Neural crest cell (in vitro differentiated cells): ENCODE measurements at places on chromosomes 7 and 10.

DNA sequence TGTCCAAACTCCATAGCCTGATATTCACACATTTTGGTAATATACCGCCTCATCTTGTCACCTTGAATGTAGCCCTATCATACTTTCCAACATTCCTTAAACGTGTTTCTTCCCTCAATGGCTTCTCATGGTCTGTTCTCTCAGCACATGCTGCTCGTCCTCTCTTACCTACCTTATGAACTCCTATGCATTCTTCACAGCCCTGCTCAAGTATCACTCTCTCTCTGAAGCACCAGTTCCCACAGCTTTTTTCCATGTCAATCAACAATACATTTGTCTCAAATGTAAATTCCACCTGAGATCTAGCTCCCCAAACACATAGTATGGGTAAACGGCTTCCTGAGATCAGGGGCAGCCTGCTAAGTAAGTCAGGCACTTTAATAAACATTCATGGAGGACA lies 85.2 kb upstream of the ZMIZ1 start:
- DNase-seq, result no peak

- no peak for DNase-seq
These were observed 96.7 kb upstream of the IKZF1 start for GRCh38 chr7:50207686-50208255.

DNA sequence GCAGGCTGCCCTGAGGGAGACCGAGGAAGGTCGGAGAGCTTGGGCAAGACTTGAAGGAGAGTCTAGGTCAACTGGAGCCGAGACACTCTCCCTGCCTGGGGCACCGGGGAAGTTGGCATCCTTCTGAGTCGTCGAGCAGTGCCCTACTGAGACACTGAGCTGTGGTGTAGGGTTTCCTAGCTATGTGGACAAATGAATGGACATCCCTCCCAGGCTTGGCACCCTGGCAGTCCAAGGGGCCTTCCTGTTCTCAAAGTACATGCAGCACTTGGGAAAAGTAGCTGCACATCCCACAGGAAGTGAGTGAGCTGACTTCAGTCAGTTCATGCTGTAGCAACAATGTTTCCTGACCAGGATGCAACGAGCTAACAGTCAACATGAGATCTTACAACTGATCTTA lies 57.2 kb upstream of the INPP5A start:
- no peak for DNase-seq

- no peak for DNase-seq
These were observed 1.8 kb downstream of the DDIT4 start for GRCh38 chr10:72275351-72276012.

GRCh38 chr7:155213955-155214740 lies 83.5 kb upstream of the INSIG1 start:
- no peak for DNase-seq

DNA sequence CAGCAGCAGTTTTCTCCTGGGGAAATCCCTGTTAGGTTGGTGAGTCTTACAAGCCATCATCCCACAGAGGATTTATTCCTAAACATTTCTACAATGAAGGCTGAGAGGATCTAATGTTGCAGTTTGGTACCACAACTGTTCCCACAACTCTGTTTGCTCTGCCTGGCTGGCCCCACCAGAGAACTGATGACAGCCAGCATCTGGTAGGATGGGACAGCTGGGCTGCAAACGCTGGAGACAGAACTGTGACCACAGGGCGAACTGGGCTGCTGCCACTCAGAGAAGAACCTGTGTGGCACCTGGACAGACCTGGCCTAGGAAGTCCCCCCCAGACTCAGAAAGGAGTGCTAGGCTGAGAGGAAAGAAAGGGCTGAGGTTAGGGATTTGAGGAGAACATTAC lies 94.8 kb downstream of the CALN1 start:
- no peak for DNase-seq

DNA sequence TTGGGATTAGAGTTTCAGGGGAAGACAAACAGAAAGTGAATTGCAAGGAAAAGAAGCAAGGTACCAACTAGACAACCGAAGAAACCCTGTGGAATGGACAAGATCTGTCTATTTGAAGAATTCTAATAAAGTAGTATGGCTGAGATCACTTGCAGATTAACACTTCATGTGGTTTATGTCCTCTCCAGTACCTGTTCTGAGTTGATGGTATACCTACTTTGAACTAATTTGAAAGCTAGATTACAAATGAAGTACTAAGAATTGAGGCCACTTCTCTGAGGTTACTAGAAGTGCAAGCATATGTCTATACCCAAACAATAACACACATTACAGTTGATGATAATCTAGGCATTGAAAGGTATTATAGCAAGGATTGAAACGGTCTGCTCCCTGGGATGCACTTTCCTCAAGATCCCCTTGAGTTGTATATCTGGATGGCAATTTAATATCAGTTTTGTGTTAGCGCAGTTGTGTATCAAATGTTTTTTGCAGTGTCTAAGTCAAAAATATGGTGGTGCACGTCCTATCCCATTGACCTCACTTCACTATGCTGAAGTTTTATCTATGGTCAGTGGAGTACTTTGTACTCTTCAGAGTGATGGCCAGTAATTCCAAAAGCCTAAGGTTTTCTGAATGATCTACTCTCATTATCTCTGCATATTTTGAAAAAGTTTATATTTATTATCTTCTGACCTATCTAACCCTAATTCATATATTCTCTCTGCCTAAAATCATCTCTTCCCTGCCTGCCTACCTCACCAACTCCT lies 25.9 kb downstream of the ZNF277 start:
- no peak for DNase-seq

DNA sequence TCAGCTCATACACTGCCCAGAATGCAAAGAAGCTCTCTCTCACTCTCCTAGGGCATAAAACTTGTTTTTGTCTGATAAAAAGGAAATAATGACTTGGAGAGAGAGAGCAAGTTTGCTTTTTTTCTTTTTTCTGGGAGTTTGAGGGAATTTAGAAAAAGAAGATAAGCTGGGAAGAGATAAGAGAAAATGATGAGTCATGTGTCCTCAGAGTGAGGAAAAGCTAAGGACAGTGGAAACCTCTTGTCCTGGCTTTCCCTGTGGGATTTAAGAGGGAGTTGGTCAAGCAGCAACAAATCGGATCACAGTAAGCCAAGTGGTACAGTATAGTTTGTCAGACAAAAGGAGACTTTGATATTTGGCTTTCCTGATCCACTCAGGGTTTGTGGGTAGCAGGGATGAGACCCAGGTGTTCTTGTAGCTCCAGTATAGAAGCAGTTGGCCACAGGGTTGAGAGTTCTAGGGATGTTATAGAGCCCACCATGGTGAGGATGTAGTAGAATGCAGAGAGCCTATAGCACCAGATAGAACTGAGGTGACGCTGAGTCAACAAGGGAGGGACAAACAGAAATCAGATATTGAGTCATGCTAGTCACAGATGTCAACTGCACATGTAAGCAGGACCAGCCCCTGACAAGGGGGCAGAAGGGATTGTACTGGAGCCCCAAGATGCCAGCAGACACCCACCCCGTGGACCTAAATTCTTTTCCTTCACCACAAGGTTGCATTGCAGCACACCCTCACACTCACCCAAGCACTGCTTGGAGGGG lies 219.3 kb upstream of the TAC1 start:
- DNase-seq, result no peak

GRCh38 chr7:117444646-117445045 lies 17.4 kb upstream of the ASZ1 start:
- no peak for DNase-seq

DNA sequence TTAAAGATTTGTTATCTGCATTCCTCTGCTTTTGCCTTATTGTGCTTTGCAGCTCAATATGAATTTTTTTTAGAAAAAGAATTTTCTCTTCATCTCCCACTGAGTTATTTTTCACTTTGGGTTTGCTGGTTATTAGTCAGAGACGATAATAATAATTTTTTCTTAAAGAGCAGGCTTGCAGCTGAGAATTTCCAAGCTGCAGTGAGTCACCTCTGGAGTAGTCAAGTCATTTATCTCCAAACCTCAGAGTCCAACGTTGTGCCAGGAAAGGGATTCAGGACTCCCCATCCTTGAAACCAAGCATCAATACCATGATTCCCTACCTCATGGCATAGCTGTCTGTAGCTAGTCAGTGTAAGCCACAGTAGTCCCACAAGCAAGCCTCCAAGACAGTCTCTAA lies 15.2 kb upstream of the EGR2 start:
- DNase-seq, result no peak

GRCh38 chr7:134364619-134365037 lies 47.9 kb upstream of the SLC35B4 start:
- DNase-seq, result no peak

- no peak for DNase-seq
These were observed 425.2 kb upstream of the NFE2L3 start for GRCh38 chr7:25726781-25727311.

DNA sequence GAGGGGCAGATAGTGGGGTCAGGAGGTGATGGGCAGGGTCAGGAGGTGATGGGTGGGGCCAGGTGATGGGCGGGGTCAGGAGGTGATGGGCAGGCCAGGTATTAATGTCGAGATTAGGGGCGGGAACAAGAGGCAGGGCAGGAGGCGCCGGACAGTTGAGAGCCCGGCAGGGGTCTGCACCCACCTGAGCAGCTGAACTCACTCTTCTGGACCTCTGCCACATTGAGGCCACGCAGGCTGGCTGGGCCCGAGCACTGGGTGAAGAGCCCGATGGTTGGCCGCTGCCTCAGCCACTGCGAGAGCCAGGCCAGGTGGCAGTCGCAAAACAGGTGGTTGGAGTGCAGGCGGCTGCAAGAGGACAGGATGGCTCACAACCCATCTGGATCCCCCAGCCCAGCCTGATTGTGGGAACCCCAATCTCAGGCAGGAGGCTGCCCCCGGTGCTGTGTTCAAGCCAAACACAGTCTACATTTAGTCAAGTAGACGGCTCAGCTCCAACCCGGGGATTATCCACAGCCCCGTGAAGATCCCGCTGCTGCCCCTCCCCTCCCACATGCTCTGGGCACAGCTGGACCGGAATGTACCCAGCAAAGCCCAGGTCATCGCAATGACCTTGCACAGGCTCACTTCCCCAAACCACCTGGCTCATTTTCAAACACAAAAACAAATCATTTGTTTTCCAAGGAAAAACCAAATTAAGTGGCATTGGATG lies 122.3 kb downstream of the SLIT1 start:
- no peak for DNase-seq

DNA sequence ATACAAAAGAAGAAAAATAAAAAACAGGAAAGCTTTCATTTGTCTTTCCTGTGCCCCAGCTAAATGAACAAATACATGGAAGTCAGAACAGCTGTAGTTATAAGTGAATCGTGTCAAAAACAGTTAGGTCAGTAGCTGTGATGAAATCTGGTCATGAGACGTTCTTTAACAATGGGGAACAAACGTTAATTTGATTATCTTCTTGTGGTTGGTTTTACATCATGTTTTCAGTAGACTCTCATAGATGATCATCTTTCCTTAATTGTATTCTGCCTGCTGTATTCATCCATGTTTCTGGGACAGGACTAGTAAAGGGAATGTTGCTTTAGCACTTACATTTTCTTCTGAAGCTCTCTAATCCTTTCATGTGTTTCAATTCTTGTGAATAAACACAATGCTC lies 97.0 kb downstream of the PCLO start:
- no peak for DNase-seq

GRCh38 chr7:240887-241421 lies 48.6 kb downstream of the FAM20C start:
- DNase-seq, result no peak

GRCh38 chr10:44060719-44061118 lies 324.2 kb downstream of the CXCL12 start:
- no peak for DNase-seq

GRCh38 chr10:11655836-11656235 lies 44.4 kb upstream of the USP6NL start:
- no peak for DNase-seq

GRCh38 chr10:96339383-96339782 lies 19.4 kb downstream of the OPALIN start:
- DNase-seq, result no peak
